ENCODE measurements at places on chromosomes 5 and 9.

- no peak for DNase-seq
Observed at GRCh38 chr5:151741678-151742423, 16.6 kb downstream of the ATOX1 start.

DNA sequence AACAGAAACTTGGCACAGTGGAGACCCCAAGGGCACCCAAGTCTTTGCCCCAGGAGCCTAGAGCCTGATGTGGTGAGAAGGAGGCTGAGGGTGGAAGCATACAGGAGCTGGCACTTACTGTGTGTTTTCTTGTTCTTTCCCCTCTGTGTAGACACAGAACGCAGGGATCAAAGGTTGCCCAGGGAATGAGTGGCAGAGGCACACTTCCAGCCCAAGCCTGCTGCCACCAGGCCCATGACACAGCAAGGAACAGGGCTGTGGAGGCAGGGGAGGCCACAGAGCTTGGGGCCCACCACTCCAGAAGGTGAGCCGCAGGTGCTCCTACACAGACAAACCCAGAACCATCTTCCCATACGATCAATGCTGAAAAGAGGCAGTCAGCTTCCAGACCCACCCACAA lies 73.9 kb upstream of the S1PR3 start:
- no peak for DNase-seq

DNA sequence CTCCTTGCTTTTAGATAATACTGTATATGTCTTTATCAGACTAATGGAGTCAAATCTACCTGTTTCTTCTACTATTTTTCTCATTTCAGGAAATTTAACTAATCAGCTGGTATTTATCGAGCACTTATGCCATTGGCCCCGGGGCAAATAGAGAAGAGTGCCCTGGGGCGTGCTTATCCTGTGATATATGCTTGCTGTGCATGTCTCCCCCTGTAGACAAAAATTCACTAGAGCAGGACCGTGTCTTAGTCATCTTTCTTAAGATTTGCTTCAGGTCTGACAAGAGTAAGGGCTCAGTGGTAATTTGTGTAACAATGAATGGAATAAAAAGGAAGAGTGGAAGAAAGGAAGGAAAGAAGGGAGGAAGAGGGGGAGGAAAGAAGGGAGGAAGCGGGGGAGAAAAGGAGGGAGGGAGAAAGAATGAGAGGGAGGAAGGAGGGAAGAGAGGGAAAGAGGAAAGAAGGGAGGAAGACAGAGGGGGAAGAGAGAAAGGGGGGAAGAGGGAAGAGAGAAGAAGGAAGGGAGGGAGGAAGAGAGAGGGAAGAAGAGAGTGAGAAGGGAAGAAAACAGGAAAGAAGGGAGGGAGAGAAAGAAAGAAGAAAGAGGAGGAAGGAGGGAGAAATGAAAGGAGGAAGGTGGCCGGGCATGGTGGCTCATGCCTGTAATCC lies 295.7 kb upstream of the PANK3 start:
- DNase-seq, result peak; percentile 19

DNA sequence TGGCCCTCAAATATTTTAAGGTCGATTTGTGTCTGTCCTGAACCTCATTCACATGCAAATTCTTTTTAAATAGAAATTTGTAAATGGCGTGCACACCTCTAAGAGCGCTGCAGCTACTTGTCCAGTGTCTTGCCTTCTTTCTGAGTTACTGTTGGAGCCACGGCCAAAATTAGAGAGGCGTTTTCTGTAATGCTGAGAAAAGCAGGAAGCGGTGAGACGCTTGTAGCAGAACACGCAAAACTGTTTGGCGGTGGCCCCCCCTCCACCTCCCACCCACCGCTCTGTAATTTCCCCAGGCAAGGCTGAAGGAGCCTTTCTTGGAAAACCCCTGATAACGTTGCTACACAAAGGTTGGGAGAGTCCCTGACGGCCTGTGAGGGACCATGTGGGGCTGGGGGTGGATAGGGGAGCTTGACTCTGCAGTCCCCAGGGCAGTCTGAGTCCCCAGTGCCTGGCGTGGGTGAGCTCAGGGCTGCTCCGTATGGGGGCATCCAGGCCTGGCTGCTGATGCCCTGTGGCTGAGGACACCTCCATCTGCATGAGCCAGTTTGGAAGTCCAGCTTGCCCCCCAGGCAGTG lies 96.5 kb downstream of the GADD45G start:
- DNase-seq, result peak; percentile 77

GRCh38 chr9:94135222-94135621 lies 51.0 kb downstream of the PTPDC1 start:
- no peak for DNase-seq

- no peak for DNase-seq
Observed at GRCh38 chr9:107793541-107793940, 304.0 kb upstream of the KLF4 start.

DNA sequence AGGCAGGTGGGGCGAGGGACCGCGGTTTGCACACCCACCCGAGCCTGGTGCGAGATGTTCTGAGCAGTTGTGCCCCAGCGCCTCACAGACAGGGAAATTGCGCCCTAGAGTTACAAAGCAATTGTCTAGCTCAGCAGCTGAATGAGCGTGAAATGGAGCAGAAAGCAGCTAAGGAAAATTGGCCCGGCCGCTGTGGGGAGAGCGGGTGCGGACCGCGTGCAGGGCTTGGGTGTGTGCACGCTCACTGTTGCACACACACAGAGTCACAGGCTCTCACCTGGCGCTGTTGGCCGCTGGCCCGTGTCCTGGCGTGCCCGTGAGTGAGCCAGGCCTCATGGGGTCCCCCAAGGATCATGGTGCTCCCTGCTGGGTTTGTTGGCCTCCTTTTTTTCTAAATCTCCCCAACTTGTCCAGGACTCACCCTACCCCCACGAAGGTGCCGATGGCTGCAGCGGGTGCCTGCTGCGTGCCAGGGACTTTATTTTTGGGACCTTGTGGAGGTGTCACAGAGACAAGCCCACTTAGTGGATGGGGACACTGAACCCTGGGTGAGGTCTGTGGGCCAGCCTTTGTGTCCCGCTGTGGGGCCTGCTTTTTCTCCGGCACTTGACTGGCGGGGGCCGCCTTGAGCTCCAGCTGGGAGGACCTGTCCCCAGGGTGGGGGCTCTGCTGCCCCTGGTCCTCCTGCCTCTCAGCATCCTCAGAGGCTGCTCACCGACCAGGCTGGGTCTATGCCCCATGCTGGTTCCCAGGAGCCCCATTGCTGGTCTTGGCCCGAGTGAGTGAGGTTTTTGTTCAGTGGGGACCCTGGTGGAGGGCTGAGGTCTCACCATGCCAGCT lies 5.2 kb downstream of the RXRA start:
- DNase-seq, result no peak

DNA sequence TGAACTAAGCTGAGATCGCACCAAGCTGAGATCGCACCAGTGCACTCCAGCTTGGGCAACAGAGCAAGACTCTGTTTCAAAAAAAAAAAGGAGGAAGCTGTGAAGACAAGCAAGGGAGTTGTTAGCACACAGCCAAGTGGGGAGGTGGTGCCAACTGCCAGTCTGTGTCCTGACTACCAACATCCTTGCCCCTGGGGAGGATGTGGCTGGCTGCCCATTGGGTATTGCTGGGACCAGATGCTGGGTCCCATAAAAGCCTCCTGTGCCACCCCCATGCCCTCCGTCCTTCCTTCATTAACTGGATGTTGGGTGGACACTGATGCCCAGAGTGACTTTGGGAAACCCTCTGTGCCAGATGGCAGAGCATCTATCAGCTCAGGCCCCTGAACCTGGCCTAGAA lies 157.1 kb upstream of the COL5A1 start:
- peak; percentile 37 for DNase-seq

DNA sequence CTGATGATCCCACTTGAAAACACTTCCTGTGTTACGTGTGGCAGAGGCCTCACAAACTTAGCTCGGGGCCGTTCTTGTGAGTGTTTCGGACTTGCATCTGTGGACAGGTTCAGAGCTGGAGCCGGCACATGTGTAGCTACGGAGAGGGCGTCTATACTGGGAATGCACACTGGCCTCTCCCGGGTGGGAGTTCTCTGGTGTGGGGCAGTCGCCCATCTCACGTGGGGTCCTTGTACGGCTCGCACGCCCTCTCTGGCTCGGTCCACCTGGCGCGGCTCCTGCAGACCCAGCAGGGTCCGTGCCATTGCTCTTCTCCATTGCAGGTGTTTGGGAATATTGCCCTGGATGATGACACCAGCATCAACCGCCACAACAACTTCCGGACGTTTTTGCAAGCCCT lies 197.9 kb downstream of the CACNA1B start:
- DNase-seq, result no peak

DNA sequence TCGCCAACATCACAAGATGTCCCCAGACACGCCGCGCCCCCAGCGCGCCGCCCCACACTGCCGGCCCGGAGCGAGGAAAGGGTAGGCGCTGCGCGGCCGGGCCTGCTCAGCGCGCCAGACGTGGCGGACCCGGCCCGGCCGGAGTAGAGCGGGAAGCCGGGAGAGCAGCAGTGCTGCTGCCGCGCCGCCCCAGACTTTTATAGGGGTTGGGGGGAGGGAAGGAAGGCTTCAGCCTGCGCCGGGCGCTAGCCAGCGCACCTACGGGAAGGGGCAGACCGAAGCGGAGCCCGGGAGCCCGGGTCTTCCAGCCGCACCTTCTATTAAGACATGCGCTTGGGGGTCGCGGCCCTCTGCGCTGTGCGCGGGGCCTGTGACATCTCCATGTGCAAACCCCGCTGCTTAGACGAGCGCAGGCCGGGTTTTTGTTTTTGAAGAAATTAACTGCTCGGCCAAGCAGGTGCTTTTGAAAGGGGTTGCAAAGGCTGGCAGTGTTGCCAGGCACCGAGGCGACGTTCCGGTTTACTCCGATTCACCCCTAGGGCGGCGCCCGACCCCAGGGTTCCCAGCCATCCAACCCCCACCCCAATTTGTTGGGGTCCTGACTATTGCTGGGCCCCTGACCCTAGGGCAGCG lies 353 bp upstream of the PAX5 start:
- peak; percentile 74 for DNase-seq

DNA sequence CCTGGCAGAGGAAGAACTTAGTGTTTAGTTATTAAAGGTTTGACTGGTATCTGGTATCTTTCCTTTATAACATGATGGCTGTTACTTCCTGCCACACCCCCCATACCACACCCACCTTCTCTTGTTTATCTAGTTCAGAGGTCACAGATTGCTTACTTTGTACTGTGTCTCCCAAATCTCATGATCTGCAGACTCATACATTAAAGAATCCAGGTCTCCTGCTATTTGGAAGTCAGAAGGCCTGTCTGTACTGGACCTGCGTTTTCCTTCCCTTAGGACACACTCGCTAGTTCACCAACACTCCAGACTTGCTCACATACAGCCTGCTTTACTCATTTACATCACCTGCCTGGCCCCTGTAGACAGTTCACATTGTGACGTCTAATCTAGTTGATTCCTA lies 39.3 kb downstream of the NUDT12 start:
- DNase-seq, result no peak

DNA sequence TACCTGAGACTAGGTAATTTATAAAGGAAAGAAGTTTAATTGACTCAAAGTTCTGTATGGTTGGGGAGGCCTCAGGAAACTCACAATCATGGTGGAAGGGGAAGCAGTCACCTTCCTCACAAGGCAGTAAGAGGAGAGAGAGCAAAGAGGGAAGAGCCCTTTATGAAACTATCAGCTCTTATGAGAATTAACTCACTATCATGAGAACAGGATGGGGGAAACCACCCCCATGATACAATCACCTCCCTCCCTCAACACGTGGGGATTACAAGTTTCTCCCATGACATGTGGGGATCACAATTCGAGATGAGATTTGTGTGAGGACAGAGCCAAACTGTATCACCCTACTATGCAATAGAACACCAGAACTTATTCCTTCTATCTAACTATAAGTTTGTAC lies 27.9 kb downstream of the CD274 start:
- DNase-seq, result peak; percentile 83

- DNase-seq, result no peak
Observed at GRCh38 chr5:121031491-121031890, 567.4 kb downstream of the PRR16 start.

DNA sequence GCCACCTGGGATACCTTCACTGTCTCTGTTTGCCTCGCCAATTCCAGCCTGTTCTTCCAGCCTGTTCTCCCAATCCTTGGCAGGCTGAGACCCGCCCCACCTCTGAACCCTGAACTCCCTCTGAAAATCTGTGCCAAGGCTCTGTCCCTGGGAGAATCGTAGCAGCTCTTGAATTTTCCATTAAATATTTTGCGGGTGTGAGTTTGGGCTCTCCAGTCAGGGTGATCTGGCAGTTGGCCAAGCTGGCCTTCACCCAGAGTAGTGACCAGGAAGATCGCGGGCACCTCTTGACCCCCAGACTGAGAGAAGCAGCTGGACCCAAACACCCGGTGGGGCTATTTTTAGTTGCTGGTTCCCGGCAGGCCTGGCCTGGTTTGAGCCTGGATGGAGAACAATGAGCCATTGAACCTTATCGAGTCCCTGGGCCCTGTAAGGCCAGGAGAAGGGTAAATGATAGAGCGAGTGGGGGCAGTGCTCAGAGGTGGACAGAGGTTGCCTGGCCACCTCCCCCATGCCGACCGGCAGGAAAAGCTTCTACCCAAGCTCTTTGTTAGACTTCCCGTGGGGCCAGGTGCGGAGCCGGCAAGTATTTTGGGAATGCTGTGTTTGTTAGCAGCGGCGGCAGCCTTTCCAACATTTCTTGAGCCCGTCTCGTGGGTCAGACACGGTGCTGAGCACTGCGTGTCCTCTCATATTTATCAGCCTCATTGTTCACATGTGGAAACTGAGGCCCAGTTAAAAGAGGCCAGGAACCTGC lies 146.2 kb downstream of the RGS3 start:
- DNase-seq, result no peak

DNA sequence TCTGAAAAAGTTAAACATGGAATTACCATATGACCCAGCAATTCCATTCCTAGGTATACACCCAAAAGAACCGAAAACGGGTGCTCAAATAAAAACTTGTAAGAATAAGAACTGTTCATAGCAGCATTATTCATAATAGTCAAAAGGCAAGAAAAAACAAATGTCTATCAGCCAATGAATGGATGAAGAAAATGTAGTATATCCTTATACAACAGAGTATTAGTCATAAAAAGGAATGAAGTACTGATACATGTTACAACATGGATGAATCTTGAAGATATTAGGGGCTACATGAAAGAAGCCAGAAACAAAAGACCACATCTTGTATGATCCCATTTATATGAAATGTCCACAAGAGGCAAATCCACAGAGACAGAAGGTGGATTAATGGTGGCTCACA lies 15.6 kb upstream of the BRD3 start:
- DNase-seq, result no peak

DNA sequence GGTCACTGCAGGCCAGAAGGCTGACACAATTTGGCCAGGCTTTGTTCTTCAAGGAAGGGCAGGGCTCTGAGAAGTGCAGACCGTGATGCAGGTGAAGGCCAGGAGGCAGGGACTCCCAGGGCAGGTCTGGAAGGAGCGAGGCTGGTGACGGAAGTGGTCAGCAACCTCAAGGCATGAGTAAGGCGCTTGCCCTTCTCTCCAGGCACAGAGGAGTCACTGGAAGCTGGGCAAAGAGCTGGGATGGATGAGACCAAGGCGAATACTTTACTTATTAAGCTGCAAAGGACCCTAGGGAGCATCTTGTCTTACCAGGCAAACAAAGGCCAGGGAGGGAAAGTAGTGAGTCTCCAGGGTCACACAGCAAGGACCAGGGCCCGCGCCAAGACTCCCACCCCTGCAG lies 18.6 kb downstream of the IRF1 start:
- DNase-seq, result no peak

GRCh38 chr5:482506-482905 lies 39.5 kb downstream of the EXOC3 start:
- DNase-seq, result no peak
